ENCODE measurements at places on chromosomes 11 and 22. TPM values are rescaled to one million over a fixed set of nuclear protein-coding genes. Genes with fewer than 3 reads are reported as not detected.

GRCh38 chr22:37930270-37930951 is 23.0 kb downstream of the C22orf23 start:
- peaks cover 13% of the 10 kb centered on the region for H3K4me1 ChIP-seq
- H3K27me3 ChIP-seq: no peaks in the 10 kb centered on the region
- H3K4me3 ChIP-seq: no peak overlapping the region
- peaks cover 5% of the 10 kb centered on the region for H3K36me3 ChIP-seq
- DNase-seq: peak; percentile 26
- no peak overlapping the region for H3K27ac ChIP-seq

Gene GAL3ST3
- total RNA-seq: not detected

GRCh38 chr22:28882545-28882877 is 861 bp upstream of the ZNRF3 start:
- peaks cover 56% of the 10 kb centered on the region for H3K27me3 ChIP-seq
- no peak overlapping the region for H3K27ac ChIP-seq
- H3K4me3 ChIP-seq: peak overlapping the region; percentile 70
- no peaks in the 10 kb centered on the region for H3K36me3 ChIP-seq

- H3K4me3 ChIP-seq: no peak overlapping the region
- no peak overlapping the region for H3K27ac ChIP-seq
- peaks cover 26% of the 10 kb centered on the region for H3K4me1 ChIP-seq
- DNase-seq: no peak
- H3K27me3 ChIP-seq: no peaks in the 10 kb centered on the region
Observed at GRCh38 chr11:96073536-96073935, 149.6 kb upstream of the MTMR2 start.

DNA sequence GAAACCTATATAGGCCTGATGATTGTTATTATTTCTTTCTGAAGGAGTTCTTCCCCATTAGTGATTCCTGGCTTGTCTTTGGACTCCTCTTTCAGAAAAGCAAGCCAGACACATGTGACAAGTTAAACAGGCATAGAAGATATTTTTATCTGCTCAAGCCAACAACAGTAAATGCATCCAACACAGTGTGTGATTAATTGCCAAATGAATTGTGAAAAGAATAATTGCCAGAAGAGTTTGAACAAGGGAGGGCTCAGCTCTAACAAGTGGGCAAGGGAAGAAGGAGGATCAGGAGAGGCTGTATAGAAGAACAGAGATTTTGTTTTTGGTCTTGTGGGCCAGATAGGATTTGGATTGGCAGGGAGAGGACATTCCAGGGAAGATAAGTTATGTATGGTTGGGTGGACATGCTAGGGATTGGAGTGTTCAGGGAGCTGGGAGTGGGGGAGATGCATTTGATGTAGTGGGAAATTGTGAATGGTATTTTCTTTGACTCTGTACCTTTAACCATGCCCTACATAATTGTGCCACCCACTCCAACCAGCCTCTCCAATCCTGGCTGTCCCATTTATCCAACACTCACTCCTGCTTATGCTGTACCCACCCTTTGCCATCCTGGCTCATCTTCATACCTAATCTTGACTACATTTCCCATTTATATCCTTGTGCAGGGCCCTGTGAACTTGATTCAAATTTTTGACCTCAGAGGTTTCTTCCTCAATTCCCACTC is 172.8 kb downstream of the RRAS2 start:
- DNase-seq: no peak
- H3K4me3 ChIP-seq: no peak overlapping the region
- no peaks in the 10 kb centered on the region for H3K36me3 ChIP-seq
- no peaks in the 10 kb centered on the region for H3K4me1 ChIP-seq

Gene DMC1
- 12.5 TPM for total RNA-seq

Gene GGT1
- 64.6 TPM for total RNA-seq

Gene CALCB
- total RNA-seq: 1.1 TPM

GRCh38 chr22:23767673-23768548 is at the start of gene CHCHD10:
CHCHD10 (minus strand) TSS chr22:23767972; CDS start chr22:23767874, 98 bp downstream.
- H3K27me3 ChIP-seq: no peaks in the 10 kb centered on the region
- H3K27ac ChIP-seq: peak within 1 kb of the TSS; percentile 54
- peak within 1 kb of the TSS; percentile 75 for H3K4me3 ChIP-seq
- peaks cover 4% of the 10 kb centered on the region for H3K36me3 ChIP-seq

DNA sequence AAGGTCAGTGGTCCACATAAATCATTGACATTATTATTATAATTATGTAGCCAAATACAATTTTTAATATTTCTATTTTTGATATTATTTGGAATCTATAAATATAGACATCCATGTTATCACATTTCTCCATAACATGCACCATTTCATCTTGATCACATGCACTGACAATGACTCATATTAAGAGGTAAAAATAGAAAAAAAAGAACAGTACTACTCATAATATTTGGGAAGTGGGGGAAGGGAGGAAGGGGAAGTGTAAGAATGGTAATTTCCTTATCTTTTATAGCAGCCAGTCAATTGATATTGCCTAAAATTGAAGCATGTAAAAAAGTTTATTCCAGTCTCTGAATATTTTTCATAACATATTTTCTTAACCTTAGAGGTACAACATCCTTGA is 72.3 kb downstream of the ADM start:
- no peak overlapping the region for H3K27ac ChIP-seq
- DNase-seq: no peak
- H3K27me3 ChIP-seq: peaks cover 8% of the 10 kb centered on the region
- no peak overlapping the region for H3K4me3 ChIP-seq
- H3K36me3 ChIP-seq: no peaks in the 10 kb centered on the region
- no peaks in the 10 kb centered on the region for H3K4me1 ChIP-seq

Gene GGT5
- not detected for total RNA-seq

DNA sequence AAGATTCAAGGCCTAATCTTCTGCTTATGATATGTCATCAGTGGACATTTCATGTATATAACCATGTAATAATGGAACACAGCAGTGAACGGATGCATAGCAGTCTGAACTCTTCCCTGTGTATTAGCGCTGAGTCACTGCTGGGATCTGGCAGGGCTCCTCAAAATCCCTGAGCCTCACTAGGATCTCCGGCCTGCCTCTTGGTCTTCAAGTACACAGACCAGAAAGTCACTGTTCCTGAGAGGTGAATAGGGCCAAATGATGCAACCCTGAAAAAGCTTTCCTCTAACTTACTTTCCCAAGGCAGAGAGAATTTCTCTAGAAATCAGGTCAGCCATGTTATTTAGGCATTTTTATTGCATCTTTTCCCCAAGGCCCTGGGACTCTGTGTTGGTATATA is 35.0 kb downstream of the POU2AF1 start:
- H3K36me3 ChIP-seq: peaks cover 4% of the 10 kb centered on the region
- H3K27ac ChIP-seq: no peak overlapping the region
- no peaks in the 10 kb centered on the region for H3K4me1 ChIP-seq
- H3K27me3 ChIP-seq: peaks cover 10% of the 10 kb centered on the region
- H3K4me3 ChIP-seq: no peak overlapping the region

Gene MPPED2
- not detected for total RNA-seq

DNA sequence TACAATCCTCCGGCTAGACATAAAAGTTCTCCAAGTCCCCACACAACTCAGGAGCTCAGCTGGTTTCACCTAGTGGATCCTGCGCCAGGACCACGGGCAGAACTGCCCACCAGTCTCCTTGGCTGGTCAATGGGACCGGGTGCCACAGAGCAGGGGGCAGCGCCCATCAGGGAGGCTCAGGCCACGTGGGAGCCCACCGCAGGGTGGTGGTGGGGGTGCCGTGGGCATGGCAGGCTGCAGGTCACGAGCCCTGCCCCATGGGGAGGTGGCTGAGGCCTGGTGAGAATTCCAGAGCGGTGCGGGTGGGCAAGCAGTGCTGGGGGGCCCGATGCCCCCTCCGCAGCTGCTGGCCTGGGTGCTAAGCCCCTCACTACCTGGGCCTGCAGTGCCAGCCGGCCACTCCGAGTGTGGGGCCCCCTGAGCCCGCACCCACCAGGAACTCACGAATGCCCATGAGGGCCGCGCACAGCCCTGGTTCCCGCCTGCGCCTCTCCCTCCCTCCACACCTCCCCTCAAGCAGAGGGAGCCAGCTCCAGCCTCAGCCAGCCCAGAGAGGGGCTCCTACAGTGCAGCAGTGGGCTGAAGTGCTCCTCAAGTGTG is 1091.9 kb upstream of the TENM4 start:
- no peaks in the 10 kb centered on the region for H3K36me3 ChIP-seq
- no peaks in the 10 kb centered on the region for H3K27me3 ChIP-seq
- H3K4me3 ChIP-seq: no peak overlapping the region
- no peak overlapping the region for H3K27ac ChIP-seq
- DNase-seq: no peak
- no peaks in the 10 kb centered on the region for H3K4me1 ChIP-seq

DNA sequence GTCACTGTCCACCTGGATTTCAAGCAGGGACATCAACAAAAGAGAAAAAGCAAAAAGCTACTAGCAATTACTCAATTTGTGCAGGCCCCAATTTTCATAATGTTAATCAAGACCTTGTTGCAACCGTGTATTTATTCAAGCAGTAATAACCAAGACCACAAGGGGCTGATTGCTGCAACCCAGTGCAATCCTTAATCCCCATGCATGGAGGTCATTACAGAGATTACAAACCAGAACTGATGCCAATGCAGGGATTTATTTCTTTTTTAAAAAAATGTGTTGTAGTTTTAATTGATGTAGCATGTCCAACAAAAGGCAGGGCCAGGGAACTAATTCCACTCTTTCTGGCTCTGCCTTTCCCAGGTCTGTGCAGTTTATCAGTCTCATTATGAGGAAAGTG is 18.4 kb downstream of the TECTA start:
- DNase-seq: no peak
- H3K36me3 ChIP-seq: no peaks in the 10 kb centered on the region
- no peak overlapping the region for H3K4me3 ChIP-seq
- no peak overlapping the region for H3K27ac ChIP-seq
- no peaks in the 10 kb centered on the region for H3K4me1 ChIP-seq

DNA sequence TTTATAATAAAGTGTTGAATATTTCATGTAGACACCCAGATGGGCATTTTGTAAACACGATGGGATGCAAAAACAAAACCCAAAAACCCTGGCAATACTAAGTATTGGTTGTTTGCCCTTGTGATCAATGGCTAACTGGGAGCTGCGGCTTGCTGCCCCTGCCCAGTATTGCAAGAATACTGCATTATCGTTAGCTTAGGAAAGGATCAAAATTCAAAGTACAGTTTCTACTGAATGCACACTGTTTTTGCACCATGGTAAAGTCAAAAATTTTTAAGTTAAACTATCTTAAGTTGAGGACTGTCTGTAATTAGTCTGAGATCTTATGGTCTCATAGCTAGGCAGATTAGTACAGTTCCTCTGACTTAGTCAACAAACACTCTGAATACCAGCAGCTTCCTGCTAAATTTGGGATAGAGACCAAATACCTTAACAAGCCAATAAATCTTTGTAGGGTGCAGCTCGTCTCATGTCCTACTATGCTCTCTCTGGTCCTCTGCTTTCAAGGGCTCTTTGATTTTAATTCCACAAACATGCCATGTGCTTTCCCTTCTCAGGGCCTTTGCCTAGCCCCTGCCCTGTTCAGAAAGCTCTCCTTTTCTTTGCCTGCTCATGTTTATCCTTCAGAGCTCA is 4.0 kb downstream of the CCDC90B start:
- H3K4me1 ChIP-seq: peaks cover 31% of the 10 kb centered on the region
- no peak overlapping the region for H3K27ac ChIP-seq
- H3K27me3 ChIP-seq: no peaks in the 10 kb centered on the region
- no peak for DNase-seq
- H3K4me3 ChIP-seq: no peak overlapping the region

GRCh38 chr11:12986194-12986898 is 22.8 kb upstream of the RASSF10 start:
- no peaks in the 10 kb centered on the region for H3K4me1 ChIP-seq
- DNase-seq: no peak
- no peaks in the 10 kb centered on the region for H3K36me3 ChIP-seq

DNA sequence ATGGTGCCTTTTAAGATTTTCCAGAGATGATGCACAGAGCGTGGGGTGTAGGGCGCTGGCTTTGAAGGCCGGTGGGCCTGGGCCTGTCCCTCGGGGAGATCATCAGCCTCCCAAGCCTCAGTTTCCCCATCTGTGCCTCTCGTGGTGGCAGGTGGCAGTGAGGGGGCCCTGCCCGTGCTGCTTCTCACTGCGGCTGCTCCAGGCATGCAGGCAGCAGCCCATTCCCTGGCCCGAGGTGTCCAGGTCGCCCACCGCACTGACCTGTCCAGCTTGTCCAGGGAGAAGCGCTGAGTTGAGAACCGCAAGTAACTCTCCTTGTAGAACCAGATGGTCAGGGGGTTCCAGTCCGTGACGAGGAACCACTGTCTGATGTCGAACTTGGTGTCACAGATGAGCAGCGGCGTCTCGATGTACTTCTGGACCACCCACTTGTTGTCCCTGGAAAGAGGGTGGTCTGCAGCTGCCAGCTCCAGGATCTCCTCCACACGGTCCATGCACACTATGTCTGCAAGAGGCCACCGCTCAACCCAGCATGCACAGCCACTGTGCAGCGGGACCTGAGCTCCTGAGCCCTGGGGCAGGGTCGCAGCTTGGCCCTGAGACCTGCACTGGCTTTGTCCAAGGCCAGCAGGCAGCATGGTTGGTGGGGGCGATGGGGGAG is 20.5 kb upstream of the IL17REL start:
- H3K27me3 ChIP-seq: peaks cover 8% of the 10 kb centered on the region
- DNase-seq: no peak
- H3K4me3 ChIP-seq: no peak overlapping the region
- no peak overlapping the region for H3K27ac ChIP-seq

DNA sequence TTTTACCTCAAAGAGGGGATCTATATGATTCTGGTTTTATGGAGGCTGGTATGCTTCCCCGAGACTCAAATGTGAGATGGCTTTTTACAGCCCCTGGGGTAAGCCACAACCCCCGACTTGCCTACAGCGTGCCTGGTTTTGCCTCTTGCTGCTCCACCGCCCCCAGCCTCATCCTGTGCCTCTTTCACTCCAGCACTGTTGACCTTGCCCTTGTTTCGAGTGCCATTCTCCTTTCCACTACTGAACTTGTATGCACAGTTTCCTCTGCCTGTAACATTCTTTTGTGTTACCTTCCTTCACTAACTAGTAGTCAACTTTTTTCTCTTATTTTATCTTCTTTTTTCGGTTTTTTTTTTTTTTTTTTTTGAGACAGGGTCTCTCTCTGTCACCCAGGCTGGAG is 219.0 kb upstream of the ZBED5 start:
- no peak for DNase-seq
- peaks cover 3% of the 10 kb centered on the region for H3K4me1 ChIP-seq
- H3K4me3 ChIP-seq: no peak overlapping the region
- H3K36me3 ChIP-seq: no peaks in the 10 kb centered on the region

DNA sequence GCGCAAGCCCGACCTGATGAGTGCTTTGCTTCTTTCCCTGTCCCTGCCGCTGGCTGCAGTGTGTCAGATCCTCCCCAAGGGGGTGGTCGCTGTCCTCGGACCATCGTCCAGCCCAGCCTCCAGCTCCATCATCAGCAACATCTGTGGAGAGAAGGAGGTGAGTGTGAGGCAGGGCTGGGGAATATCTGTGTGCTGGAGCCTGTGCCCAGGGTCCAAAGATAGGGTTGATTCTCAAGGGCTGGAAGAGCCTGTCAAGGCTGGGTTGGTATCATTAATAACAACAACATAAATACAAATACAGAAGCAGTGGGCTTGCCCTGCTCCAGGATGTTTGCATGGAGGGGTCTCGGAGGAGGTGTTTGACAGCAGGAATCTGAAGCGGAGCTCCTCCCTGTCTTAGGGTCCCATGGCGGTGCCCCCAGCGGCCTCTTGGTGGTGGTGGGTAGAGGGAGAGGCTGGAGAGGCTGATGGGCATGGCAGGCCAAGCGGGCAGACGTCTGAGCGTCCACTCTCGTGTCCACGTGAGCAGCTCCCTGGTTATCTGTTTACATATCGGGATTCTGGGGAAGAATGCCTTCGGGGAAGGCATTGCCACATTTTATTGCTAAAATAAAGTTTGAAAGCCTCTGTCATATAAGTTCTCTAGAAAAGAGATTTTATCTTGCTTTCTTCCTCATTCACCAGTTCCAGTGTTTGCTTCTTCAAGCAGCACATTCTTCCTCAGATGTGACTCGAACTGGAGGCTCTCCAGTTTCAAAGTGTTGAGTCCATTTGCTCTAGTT is 208.4 kb upstream of the TBCEL start:
- no peaks in the 10 kb centered on the region for H3K4me1 ChIP-seq
- DNase-seq: no peak
- H3K4me3 ChIP-seq: no peak overlapping the region
- no peaks in the 10 kb centered on the region for H3K36me3 ChIP-seq
- no peak overlapping the region for H3K27ac ChIP-seq
